HS-5 (cell line): ENCODE measurements at places on chromosomes 1 and 21.

GRCh38 chr21:34593954-34594531, 20.9 kb downstream of the RCAN1 start:
- DNase-seq, result no peak

- no peak for DNase-seq
Measured at GRCh38 chr1:216742625-216743024, 19.4 kb upstream of the ESRRG start.

GRCh38 chr1:208358651-208359050, 114.5 kb upstream of the PLXNA2 start:
- no peak for DNase-seq

GRCh38 chr1:56901716-56902115, 47.1 kb downstream of the C8A start:
- DNase-seq, result no peak

GRCh38 chr1:110443451-110443850, 7.5 kb upstream of the PROK1 start:
- DNase-seq, result no peak

- DNase-seq, result no peak
Measured at GRCh38 chr1:109977657-109978378, 6.7 kb upstream of the AHCYL1 start.

DNA sequence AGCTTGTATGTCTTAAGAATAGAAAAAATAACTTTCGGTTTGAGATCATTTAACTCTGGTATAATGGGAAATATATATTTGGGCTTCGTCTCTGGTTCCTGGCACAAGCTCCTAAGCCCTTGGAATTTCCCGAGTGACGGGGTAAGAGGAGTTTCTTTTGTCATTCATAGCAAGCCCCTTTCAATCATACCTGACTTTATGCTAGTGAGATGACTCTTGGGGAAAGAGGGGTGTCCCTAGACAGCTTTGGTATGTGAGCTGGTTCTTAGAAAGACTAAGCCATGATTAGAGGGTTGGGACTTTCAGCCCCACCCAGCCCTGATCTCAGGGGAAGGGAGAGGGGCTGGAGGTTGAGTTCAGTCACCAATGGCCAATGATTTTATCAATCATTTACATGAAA, 13.9 kb upstream of the MTARC1 start:
- DNase-seq, result no peak

GRCh38 chr1:208110296-208110695, 133.9 kb downstream of the PLXNA2 start:
- DNase-seq, result no peak

DNA sequence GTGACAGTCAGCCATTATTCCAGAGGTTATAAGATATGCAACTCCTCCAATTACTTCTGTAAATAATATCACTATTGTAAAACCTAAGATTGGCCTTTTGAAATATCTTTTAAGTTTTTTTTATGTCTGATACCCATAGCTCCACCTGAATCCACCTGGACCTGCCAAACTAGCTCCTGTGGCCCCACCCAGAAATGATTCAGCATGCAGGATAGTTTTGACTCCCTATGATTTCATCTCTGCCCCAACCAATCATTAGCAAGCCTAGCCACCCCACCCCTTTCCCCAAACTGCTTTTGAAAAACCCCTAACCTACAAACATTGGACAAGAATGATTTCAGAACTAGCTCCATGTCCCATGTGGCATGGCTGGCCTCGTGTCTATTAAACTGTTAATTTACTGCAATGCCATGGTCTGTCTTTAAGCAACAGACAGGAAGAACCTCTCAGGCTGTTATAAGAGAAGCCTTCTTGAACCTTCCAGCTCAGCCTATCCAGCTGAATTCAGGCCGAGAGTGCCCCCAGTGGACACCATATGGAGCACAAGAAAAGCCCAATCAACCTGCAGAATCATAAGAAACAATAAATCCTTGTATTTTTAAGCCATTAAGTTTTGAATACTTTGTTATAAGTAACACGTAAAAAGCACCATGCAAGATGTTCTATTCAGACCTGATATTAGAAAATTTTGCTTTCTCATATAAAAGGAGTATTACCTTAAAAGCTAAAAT, 263.0 kb upstream of the ZRANB2 start:
- DNase-seq, result no peak

DNA sequence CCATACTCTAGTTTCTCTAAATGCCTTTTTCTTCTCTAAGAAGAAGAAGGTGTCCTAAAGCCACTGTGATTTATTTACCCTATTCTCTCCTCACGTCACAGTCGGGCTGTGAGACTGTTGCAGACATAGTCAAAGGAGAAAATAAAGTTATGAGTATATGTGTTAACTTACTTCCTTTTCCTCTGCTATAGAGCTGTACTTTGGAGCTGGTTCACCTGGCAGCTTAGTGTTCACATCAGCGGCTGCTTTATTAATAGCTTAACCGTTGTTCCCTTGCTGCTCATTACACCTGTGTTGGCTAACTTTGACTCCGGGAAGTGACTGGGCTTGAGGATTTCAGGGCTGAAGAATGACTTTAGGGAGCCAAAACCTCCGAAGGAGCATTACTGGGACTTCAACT, 3.6 kb downstream of the PFKFB2 start:
- no peak for DNase-seq

- no peak for DNase-seq
Measured at GRCh38 chr1:95003433-95003738, 69.4 kb downstream of the ALG14 start.

DNA sequence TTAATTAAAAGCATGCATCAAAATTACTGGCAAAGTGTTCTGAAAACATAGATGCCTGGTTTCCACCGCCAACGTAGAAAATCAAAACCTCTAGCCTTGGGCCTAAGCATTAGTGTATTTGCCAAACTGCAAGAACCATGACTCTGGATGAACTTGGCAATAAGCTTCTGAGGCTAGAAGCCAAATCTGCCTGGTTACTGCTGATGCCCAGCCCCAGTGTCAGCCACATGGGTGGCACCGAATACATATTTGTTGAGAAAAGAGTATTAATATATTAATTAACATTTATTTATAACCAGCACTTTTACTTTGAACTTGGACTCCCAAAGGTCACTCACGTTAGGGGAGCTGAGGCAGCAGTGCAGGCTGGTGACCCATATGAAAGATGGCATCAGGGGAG, 140.6 kb upstream of the HMGB4 start:
- no peak for DNase-seq

DNA sequence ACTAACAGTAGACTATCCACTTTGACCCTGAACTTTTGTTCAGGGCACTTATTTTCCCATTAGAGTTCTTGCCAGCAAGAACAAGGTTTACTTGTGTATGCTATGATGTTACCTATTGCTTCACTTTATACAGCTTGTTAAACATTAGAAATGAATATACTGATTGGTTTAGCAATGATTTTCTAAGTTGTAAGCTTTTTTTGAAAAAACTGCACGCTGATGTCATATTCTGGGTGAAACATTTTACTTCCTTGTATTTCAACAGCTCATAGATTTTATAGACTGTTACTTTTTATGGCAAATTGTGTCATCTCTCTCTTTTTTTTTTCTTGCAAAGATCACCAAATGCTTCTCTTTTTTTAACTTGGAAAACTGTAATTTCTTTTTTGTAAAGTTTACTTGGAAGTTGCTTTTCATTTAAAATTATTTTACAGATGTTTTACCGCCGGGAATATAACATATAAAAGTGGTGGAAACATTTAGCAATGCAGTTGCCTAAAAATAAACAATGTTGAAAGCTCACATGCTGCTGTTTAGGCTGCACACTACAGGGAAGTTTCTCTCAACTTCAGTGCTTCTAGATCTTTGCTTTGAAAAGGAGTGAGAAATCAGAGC, 215.3 kb upstream of the NFIA start:
- DNase-seq, result no peak

DNA sequence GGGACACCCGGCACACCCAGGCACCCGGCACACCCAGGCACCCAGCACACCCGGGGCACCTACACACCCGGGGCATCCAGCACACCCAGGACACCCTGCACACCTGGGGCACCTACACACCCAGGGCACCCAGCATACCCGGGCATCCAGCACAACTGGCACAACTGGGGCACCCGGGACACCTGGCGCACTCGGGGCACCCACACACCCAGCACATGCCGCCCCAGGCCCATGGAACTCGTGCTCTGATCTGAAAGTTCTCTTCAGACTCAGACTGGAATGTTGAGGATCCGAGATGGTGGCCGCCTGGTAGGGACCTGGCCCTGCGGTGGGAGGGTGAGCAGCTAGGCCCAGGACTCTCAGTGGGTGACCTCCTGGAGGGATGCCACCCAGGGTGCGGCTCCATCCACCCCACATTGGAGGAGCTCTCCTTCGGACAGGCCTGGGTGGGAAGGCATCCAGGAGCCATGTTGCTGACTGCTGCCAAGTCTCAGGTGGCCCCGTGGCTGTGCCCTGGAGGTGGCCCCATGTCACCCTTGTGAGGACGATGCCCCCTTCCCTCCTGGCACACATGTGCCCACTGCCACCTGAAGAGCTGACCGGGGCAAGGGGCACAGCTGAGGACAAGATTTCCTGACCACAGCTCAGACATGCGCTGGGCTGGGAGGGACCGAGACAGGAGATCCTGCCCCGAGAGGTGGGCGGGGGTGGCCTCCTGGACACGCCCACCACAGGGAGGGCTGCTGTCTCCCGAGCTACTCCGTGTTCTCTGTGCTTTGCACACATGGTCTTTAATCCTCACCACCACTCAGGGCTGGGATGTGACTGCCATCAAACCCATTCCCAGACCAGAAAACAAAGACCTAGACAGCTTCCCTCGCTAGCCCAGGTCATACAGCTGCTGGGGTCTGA, 37.0 kb downstream of the UBE2G2 start:
- no peak for DNase-seq

- no peak for DNase-seq
Measured at GRCh38 chr1:203704120-203704519, 60.9 kb upstream of the LAX1 start.

GRCh38 chr1:16070640-16071355, 2.7 kb downstream of the FAM131C start:
- no peak for DNase-seq

DNA sequence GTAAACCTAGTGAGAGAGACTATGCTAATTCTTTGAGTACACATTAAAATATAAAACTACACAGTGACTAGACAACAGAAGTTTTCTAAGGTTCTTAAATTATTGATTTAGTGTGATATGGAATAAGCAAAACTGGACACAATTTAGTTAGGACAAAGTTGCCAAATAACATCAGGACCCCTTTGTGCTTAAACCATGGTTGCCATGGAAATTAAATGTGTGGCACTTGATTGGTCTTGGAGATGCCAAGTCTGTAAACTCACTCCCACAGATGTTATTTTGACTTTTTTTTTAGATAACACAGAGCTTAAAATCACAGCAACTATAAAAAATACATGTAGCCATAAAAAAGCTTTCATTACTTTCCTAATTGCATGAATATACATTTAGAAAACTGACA, 234.6 kb downstream of the BRINP3 start:
- no peak for DNase-seq

- DNase-seq, result no peak
Measured at GRCh38 chr1:39170731-39171667, 33.5 kb upstream of the MACF1 start.

- DNase-seq, result no peak
Measured at GRCh38 chr1:244218220-244218619, 167.1 kb downstream of the ZBTB18 start.

GRCh38 chr1:206702260-206702659, 17.6 kb downstream of the MAPKAPK2 start:
- no peak for DNase-seq
